ENCODE measurements at places on chromosomes 5 and 9.
A peak's percentile ranks its signal among the peaks of the same experiment; 100 is the strongest.

- no peak for DNase-seq
Observed at GRCh38 chr9:92968081-92968480, 20.8 kb downstream of the FGD3 start.

DNA sequence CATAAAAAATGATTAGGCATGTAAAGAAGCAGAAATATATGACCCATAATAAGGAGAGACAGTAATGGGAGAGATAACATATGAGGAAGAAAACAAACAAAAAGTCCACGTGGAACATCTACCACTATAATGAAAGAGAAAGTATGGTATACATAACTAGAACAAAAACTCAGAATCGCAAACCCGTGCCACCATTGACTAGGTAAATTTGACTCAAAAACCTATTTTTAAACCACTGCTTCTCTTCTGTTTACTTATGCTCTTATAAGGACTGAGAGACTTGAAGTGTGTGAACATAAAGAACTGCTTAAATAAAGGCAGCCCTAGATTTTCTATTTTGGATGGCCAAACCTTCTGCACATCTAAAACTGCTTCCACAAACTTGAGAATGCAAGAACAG is 330.7 kb downstream of the CAAP1 start:
- no peak for DNase-seq

DNA sequence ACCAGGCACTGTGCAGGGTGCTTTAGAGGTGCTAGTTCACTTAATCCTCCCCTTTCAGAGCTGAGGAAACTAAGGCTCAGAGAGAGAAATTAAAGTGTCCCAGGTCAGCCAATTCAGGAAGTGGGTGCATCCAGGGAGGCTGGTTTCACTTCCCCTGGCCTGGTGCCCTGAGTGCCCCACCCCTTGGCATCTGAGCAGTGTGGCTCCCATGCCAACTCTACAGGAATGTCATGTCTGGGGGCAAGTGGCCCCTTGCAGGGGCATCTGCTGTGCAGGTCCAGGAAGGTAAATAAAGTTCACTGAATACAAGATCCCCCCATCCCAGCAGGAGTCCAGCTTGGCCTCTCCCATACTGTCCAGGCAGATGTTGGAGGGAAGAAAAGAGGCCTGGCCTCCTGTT is 4.4 kb upstream of the N4BP3 start:
- DNase-seq: no peak

DNA sequence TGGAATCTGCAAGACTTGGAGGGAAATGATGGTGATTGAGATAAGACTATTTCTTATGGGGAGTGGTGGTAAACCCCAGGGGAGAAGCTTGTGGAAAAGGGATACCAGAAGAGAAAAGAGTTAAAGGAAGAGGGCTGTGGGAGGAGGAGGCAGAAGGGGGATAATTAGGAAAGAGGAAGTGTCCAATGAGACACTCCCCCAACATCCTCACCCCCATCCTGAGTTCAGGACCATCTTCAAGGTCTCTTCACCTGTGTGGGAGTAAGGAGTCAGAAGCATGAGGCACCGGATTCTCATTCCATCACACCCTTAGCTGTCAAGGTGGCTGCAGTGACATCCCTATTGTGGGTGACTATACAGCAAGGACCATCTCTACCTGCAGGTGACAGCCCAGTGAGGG is 106.6 kb upstream of the POC5 start:
- no peak for DNase-seq

GRCh38 chr5:115812372-115812771 is 4.1 kb downstream of the CDO1 start:
- no peak for DNase-seq

- DNase-seq: no peak
Observed at GRCh38 chr9:134035041-134036039, 10.1 kb downstream of the BRD3OS start.

GRCh38 chr5:181204826-181205760 is at the start of gene TRIM7:
Gene TRIM7 (minus strand): TSS chr5:181205196. CDS start chr5:181205110, 86 bp downstream.
- no peak for DNase-seq

DNA sequence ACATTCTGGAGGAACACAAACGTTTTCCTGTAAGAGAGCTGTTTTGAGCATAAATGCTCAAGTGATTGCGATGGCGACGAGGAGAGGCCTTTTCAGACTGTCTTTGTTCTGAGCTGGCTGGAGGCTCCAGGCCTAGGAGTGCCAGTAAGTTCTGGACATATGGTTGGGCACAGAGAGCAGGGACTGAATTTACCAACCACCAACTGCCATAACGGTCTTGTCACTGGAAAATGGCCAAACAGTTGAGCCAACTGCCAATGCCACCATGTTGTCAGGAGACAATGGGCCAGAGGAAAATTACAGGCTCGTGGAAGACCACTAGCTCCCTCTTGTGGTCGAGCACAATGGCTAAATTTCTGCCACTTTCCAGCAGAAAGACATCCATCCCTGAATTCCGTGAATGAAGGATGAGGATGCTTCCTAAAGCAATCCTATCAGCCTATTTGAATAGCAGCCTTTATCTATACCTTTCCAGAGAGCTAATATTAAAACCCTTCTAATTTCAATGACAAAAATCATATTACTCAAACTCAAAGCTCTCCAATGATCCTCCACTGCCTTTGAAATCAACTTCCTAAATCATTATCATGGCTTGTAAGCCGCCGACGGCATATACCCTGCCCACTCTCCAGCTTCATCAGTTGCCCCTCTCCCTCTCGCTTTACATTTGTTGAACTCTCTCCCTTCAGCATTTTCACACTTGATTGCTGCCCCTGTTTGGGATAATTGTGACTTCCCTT is 66.9 kb upstream of the GLIS3 start:
- no peak for DNase-seq

DNA sequence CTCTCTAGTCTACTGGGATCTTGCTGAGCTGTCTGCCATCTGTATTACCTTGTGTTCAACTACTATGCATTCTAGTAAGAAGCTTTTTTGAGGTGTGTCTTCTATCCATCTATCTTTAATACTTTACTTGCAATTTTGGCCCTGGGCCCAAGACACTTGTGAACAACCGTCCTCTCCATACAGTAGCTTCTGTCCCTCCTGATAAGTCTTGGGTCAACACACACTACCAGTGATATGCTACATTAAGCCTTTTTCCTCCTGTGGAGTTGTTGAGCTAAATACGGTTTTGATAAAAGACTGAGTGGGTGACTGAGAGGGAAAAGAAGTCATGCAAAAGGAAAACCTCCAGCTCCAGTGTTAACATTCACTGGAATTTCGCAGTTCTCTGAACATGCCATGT is 133.3 kb upstream of the PCA3 start:
- no peak for DNase-seq

DNA sequence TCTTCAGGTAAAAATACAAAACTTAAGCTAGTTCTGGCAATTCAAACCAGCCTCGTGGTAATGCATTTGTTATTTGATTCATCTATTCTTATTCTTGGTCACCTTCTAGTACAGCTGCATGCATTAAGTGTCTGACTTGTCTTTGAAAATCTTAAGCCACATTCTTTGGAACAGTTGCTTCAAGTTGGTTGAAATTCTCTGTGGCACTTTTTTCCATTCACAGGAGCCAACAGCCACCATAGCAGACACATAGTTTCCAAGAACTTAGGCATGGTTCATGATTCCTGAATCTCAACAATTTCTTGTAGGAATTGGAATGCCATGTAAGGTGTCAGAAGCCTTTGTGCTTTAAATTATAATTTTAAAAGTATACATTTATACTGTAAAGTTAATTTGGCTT is 47.4 kb upstream of the MEF2C start:
- no peak for DNase-seq

GRCh38 chr5:151257731-151258181 is 4.8 kb downstream of the GM2A start:
- DNase-seq: no peak

DNA sequence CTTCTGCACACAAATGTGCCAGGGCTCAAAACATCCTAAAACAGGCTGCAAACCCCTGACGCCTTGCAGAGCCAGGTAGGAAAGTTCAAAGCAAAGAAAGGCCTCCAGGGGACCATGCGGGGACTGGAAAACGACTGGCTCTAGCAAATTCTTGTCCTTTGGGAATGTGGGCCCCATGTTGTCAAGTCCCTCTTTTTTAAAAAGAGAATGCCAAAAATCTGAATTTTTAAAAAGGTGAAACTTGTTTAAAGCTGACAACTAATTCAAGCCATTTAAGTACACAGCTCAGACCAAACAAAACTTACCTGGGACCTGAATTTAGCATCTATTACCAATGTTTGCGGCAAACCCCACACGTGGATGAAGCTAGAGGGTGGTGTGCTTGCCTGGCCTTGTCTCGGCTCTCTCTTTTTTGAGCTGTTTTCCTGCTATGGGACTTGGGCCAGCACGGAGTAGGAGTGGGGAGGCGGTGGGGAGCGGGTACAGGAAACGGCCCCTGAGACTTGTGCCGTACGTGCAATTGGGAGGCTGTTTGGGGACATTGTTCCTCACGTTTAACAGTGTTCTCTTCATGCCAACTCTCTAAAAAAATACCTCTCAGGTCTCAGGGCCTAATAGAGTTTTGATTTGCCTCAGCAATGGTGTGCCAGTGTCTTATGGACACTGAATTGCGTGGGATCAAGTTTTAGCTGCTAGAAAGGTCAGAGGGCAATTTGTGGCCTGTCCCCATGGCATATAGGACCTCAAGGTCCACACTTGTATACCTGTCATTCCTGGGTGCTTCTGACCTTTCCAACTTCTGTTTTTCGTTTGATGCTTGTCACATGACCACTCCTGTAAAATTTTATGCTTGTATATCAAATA is 15.1 kb upstream of the PHF19 start:
- no peak for DNase-seq

DNA sequence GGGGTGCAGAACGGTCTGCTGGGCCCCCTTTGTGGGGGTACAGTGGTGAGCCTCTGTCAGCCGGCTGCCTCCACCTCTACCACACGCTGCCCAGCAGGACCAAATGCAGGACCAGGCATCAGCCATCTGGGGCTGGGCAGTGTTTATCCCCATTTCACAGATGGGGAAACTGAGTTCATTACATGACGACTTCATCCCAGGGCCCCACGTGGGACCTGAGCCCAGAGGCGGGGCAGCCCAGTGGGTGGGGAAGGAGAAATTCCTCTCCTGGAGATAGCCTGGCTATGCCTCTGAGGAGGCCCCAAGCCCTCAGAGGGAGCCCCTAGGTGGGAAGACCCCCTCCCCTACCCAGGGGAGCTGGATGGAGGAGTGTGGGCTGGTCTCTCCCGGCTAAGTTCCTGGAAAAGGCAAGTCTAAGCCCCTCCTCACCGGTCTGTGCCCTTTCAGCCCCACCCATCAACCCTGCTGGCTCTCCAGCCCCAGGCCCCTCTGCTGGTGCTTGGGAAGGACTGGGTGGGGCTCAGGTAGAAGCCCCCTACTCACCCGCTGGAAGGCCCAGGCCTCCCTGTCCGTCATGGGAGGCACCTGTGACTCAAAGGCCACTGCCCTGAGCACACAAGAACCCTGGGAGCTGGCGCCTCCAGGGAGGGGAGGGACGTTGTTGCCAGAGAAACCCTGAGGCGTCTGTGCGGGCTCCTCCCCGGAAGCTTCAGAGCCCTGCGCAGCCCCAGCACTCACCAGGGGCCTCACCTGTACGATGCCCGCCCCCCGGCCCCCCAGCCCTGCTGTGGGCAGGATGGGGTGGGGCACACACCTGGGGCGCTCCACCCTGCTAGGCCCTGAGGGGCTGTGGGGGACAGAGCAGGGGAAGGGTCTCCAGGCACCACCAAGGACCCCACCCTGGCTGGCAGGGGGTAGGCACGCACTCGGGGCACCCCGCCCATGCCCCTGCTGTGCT is 7.4 kb upstream of the CCDC187 start:
- no peak for DNase-seq

- DNase-seq: no peak
Observed at GRCh38 chr5:96079075-96079474, 117.4 kb upstream of the ELL2 start.

- DNase-seq: no peak
Observed at GRCh38 chr9:129972816-129973215, 70.2 kb downstream of the FNBP1 start.

GRCh38 chr5:180077594-180078284 is 6.2 kb upstream of the RNF130 start:
- no peak for DNase-seq

- no peak for DNase-seq
Observed at GRCh38 chr9:73689051-73689870, 537.6 kb downstream of the ANXA1 start.

DNA sequence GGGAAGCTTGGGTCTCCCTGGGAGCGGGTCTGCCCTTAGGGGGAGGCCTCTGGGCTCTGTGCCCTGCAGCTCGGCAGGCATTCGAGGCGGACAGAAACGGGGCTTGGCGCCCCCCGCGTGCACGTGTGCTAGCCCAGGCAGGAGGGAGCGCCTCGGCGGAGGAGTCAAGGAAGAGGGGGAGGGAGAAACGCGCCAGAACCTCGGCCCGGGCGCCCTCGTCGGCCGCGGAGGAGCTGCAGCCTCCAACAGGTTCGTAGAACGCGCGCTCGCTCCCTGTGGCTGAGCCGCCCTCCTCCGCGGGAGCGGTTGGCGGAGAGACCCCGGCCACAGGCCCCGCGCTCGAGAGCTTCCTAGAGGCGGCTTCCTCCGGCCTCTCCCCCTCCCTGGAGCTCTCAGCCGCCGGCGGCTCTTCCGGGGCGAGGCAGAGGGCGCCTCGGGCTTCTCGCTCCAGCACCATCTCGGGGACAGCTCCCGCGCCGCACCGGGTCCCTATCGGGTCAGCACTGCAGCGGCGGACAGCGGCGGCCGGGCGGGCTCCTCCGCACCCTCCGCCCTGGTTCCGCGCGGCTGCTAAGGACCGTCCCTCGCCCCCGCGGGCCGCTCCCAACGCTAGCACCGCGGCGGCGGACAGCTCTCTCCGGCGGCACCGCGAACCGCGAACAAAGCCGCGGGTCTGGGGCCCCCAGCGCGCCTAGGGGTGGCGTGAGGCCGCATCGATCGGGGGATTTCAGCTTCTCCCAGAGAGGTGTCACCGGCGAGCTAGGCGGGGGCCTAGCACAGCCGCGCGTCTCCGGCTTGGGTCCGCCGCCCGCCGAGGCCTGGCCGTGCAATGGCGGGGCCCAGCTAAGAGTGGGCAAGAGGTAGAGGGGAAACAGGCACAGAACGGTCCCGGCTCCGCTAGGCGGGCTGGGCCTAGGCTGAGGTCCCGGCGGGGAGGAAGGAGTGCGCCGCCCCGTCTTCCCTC is 74.6 kb upstream of the CPLX2 start:
- peak; percentile 38 for DNase-seq

DNA sequence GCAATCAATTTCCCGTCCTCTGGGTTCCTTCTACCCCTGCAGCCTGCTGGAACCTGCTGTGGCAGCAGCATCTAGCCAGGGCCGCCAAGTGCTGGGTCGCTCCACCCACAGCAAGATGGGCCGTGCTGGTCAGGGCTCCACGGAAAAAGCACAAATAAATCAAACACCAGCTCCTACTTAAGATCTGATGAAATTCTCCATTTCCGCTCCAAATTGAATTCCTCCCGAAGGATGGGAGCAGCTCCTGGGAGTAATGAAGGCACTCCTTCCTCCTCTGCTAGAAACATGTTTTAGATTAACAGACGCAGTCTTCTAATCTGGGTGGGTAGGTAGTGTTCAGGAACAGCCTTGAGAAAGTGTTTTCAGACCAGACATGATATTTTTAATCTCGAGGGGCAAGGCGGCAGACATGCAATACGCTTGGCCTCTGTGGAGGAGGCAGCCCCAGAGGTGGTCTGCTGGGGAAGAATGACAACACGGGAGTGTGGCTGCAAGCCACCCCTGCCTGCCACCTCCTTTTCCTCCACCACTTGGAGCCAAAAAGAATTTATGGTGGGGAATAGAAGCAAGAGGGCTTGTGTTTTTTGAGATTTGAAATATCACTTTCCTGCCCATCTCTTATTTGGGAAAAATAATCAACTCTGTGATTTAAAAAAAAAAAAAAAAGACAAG is 194.1 kb downstream of the AOPEP start:
- no peak for DNase-seq

GRCh38 chr9:90025816-90026215 is 421.0 kb downstream of the GADD45G start:
- DNase-seq: no peak
